ENCODE measurements at places on chromosomes 2 and 18.

GRCh38 chr18:65990944-65991708 lies 240.3 kb downstream of the CDH7 start:
- DNase-seq, result no peak

- no peak for DNase-seq
These were observed 131.8 kb upstream of the KYNU start for GRCh38 chr2:142745691-142746090.

DNA sequence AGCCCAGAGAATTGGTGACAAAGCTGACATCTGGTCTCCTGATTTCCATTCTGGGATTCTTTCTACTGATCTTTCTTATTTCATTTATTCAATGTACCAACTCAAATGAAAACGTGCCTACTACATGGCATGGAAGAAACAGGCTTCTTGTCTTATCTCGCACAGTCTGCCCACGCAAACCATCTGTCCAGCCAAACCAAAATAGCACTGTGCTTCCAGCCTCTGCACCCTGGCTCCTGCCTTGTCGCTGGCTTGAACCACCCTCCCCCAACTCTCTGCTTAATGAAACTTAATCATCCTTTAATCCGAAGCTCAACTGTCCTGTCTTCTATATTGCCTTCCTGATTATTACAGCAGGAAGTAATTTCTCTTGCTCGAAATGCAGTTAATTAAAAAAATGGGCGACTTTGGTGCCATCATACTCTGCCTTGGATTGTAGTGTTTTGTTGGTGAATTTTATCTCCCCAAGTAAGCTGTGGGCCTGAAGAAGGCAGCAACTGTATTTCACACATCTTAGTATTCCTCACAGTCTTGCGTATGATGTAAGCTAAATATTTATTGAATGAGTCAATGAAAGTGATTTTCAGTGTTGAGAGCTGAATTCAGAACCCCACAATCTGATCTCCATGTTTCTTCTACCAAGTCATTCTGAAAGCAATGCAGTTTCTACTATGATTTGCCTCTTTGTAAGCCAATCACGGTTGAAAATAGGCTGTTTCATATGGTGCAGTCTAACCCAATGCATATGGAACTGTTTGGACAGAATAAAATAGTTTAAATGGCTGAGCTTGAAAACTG lies 190.8 kb downstream of the TMEM247 start:
- no peak for DNase-seq

GRCh38 chr2:109629867-109630266 lies 15.7 kb downstream of the SOWAHC start:
- no peak for DNase-seq

DNA sequence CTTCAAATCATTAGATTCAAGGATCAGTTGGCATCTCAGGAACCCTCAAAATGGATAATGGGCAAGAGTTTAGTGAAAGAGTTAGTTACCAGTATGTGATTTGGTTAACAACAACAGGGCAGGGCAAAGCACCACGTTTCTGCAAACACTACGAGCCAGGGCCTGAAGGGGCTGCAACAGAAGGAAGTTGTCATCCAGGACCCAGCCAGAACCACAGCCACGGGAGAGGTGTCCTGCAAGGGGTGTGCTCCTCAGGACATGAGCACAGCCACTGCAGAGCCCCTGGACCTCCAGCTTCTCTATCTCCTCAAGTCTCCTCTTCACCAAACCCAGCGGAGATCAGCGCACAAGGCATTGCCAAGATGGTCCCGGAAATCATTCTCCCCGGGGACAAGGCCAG lies 173.3 kb upstream of the PIEZO2 start:
- no peak for DNase-seq

DNA sequence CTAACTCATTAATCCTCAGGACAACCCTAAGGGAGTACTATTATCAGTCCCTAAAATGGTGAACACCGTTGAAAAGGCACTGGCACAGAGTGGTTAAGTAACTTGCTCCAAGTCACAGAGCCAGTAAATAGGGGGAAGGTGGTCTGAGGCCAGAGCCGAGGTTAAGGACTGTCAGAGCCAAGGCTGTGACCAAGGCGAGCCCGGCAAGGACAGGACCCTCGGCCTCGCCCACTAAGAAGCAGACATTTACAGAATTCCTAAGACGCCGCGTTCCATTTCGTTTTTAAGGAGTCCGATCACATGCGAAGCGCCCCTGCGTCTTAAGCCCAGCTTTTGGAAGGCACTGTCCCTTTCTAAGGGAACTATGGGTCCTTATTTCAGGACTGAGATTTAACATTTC lies 1.1 kb downstream of the PDIA6 start:
- no peak for DNase-seq

- no peak for DNase-seq
These were observed 69.8 kb upstream of the RASGRP3 start for GRCh38 chr2:33406622-33407021.

DNA sequence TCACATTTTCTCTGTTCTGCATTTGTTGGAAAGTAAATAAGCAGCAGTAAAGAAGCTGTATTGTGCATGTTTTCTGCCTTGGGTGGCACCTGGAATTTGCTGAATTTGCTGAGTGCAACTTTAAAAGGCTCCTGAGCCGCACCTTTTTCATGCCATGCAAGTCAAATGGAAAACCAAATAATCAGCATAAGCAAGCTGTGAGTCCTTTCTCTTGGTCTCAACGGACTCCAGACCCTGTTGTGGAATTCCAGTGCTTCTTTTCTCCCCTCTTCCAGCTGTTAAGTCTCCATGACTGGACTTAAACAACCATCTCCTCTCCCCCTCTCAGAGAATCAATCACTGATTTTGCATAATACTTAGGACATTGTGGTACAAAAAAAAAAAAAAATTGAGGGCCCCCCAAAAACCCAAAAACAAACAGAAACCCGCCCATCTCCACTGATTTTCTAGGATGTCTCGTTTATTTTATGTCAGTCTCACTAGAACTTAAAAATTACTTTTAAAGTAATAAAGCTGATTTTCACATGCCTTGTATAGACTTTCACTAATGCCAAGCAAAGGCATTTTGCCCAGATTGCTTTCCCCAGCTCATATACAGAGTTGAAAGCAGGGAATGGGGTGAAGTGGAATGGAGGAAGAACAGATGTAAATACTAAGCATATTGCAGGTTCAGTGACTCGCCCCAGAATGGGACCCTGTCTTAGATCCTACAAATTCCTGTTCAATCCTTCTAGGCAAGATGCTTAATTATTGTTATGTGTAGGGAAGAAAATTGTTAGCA lies 5.1 kb upstream of the CETN1 start:
- no peak for DNase-seq

DNA sequence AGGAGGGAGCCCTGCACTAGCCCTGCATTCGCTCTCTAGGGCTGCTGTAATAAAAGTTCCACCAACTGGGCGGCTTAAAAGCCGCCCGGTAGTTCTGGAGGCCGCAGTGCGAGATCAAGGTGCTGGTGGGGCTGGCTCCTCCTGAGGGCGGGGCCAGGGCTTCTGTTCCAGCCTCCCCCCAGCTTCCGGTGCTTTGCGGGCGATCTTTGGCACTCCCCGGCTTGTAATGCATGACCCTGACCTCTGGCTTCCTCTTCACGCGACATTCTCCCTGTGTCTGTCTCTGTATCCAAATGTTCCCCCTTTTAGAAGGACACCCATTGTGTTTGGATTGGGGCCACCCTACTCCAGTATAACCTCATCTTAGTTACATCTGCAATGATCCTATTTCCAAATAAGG lies 84.5 kb downstream of the ZCCHC2 start:
- no peak for DNase-seq

DNA sequence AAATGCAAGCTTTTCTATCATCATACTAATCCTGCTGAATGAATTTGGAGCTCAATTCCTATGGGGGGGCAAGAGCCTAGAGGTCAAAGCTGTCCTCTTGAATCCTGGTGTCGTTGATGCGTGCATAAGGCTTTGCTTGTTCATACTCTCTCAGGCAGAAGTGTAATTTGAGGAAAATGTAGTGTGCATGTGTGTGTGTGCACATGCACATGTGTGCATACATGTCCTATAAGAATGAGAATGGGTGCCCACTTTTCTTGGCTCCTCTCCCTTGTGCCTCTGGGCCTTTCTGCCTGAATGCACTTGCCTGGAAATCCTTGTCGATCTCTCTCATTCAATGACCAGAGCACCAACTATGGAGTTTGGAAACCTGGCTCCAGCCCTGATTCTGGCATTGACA lies 28.5 kb upstream of the C18orf32 start:
- no peak for DNase-seq

- DNase-seq, result no peak
These were observed 25.2 kb downstream of the EPB41L5 start for GRCh38 chr2:120037995-120038541.

DNA sequence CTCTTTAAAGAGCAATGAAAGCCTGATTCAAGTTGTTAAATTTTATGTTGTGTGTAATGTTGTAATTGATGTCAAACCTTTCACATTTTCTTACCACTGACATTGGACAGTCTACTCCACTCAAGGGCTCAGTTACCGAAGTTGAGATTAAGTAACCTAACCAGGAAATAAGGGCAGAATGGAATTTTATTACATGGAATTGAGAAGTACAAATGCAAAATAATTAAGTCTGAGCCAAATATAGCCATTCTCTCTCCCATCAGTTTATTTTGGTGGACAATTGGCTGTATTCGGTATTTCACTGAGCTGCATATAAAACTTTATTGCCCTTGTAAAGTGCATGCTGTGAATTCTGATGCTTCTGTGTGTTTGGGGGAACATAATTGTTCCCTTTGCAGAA lies 231.5 kb downstream of the TTC32 start:
- DNase-seq, result no peak

DNA sequence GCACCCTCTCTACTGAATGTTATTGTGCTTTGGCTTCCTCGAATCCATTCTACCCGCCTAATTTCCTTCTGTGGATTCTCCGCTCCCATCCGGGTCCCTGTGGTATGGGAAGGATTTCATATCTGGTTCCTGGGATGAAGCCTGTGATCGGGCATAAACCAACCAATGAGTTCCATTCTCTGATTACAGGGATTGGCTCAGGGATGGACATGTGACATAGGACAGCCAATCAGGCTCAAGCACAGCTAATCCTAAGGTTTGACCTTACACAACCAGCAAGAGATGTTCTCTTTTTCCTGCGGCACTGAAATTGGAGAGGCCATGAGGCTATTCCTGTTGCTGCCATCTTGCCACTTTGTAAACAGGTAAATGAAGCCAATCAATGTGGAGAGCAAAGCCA lies 168.1 kb upstream of the SMAD2 start:
- no peak for DNase-seq

DNA sequence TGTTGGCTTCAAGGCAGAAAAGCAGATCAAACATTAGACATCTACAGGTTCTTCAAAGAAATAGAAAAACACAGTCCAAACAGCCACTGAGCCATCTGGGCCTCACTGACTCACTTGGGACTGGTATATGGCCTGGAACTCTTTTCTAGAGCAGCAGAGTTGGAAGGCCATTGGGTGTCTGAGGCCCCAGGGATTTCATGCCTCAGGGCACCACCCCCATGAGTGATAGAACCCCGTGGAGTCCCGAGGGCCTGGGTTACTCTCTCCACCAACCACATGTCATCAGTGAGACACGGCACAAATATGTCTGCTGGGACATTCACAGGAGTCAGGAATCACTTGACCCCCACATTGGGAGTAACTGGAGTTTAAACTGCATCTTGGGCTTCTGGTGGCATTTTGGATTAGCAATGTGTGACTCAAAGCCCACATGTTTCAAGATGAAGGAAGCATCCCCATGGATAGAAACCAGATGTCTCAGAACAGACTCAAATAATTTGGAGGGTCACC lies 44.0 kb downstream of the CAPN13 start:
- no peak for DNase-seq

GRCh38 chr2:168320267-168320666 lies 72.9 kb upstream of the STK39 start:
- no peak for DNase-seq

DNA sequence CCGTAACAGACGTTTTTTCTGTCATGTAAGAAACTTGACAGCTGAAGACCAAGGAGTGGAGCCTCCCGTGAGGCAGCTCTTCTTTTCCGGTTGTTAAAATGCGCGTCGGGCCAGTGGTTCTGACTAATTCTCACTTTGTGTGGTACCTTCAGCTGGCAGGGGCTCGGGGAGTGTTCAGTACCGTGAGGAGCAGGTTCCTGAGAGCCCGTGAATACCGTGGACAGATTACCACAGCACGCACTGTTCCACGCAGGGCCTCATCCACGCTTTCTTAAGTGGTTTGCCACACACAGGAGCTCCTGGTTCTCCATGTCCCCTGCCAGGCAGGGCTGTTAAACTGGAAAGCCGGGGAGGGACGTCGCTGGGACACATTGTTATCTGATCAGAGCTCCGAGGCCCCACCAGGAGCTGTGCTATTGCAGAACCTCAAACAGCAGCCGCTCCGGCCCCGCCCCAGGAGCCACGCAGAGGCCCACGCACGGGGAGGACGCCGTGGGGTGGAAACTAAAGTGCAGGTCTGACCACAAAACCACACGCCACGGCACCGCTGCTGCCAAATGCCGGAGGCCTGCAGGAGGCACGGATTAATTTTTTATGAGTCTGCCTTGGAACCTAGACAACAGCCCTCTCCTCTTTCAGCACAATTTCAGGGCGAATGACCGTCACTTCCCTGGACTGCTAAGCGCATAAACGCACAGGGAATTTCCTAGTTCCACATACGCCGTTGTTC lies 43.3 kb downstream of the NFATC1 start:
- peak; percentile 34 for DNase-seq

DNA sequence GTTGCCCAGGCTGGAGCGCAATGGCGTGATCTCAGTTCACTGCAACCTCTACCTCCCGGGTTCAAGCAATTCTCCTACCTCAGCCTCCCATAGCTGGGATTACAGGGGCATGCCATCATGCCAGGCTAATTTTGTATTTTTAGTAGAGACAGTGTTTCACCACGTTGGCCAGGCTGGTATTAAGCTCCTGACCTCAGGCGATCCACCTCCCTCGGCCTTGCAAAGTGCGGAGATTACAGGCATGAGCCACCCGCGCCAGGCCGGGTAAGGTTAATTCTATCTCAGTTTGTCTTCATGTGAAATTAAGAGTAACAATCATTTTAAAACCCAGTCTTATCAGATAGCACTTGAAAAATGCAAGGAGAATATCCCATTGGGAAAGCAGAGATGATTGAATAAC lies 1681.7 kb upstream of the DDX18 start:
- no peak for DNase-seq

GRCh38 chr2:55151733-55152433 lies 80.2 kb downstream of the CLHC1 start:
- DNase-seq, result no peak

DNA sequence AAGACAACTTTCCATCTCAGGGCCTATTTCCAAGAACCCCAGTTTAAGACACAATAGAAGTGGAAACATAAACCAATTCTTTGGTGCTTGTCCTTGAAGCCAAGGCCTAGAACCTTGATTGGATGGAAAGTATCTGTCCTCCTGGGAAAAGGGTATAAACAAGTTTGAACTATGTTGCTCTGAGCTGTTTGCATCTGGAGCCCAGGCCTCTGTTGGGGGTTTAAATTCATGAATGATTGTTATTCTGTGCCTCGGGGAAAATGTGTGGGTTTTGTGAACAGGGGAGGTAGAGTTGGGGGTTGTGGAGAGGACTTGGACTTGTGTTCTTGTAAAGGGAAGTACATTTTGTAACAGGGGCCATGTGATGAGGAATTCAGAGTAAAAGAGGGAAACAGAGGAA lies 406.1 kb downstream of the SLC4A3 start:
- DNase-seq, result no peak
